H9 (cell line): ENCODE measurements at places on chromosomes 7 and 10. TPM values are rescaled to one million over a fixed set of nuclear protein-coding genes. Genes with fewer than 3 reads are reported as not detected.

Gene ST8SIA6
- total RNA-seq: 0.33 and 0.37 TPM in 2 replicates

Gene COBL
- total RNA-seq: 52.3 and 52.7 TPM in 2 replicates

Gene INMT
- 0.59 and 0.70 TPM in 2 replicates for total RNA-seq

Gene CDCA7L
- 104 and 111 TPM in 2 replicates for total RNA-seq
